Activated CD8-positive, alpha-beta memory T cell treated with anti-CD3 and anti-CD28 coated beads, Interleukin-2, amount 50 U/mL, for 4 hours (primary cell): ENCODE measurements at places on chromosomes 16 and 17.

GRCh38 chr17:28865946-28866752, 11.3 kb downstream of the ERAL1 start:
- no peak for DNase-seq

GRCh38 chr16:8872967-8873865, 4.4 kb upstream of the CARHSP1 start:
- DNase-seq = no peak

DNA sequence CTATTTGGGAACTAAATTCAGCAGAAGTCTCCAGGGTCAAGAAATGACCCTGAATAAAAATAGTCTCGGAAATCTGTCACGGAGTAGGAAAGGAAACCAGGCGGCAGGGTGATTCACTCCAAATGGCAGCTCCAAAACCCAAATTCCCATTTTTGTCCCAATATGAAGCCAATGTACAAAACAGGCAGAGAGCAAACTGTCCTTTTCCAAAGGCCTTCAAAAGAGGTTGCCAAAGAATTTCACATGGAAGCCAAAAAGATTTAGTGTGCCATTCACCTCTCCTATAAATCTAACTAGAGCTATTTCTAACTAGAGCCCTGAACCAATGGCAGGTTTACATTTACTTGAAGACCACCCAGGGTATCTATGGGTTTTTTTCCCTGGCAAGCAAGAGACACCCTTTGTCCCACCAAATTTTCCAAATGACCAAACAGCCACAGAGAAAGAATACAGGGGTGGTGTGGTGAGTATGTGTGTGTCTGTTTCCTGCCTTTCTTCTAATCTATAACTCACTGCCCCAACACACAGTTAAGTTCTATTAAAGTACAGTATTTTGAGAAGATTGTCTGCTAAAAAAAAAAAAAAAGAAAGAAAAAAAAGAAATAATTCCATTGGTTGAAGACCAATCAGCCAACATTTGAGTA, 6.8 kb downstream of the MYO1D start:
- DNase-seq = no peak

DNA sequence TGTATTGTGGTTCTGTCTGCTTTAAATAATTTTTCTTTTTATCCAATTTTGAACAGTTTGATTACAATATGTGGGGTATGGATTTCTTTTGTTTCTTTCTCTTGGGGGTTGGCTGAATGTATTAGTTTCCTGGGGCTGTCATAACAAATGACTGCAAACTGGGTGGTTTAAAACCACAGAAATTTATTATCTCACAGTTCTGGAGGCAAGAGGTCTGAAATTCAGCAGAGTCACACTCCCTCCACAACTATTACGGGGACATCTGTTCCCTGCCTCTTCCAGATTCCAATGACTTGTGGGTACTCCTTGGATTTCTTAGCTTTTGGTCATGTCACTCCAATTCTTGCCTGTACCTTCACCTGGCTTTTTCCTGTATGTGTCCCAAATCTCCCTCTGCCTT, 23.7 kb downstream of the COX11 start:
- no peak for DNase-seq

DNA sequence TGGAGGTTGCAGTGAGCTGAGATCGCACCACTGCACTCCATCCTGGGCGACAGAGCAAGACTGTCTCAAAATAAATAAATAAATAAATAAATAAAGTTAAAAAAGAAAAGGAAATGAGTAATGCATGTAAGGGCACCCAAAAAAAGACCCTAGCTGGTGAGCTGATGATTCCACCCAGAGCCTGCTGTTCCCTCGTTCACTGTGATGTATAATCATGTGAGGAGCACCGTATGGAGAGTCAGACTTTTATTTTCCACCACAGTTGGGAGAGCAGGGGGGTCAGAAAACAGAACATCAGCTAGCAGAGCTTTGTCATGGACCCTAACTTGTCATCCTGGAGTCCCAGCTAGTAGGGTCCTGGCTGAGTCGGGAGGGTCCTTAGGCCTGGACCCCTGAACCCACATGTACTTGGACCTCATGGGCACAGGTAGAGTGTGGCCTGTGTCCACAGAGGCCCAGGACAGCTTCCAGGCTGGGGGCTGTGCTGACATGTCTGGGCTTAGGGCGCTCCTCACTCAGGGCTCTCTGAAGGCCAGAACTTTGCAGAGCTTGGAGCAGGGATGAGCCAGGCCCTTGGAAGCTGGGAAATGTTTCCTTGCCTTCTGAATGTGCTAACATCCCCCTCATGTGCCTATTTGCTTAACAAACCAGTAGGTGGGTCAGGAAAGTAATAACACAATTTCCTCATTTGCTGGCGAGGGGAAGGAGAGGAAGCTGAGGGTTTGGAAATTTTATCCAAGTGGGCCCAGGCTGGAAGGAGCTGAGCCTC, 18.8 kb upstream of the LASP1NB start:
- DNase-seq = no peak

GRCh38 chr17:57612202-57613071, 132.7 kb downstream of the CCDC182 start:
- no peak for DNase-seq

- no peak for DNase-seq
These were observed 2.8 kb downstream of the CCL4 start for GRCh38 chr17:36106493-36106835.

GRCh38 chr16:48113471-48113870, 42.3 kb downstream of the ABCC12 start:
- DNase-seq = no peak

GRCh38 chr16:23222929-23223328, 40.4 kb downstream of the SCNN1G start:
- no peak for DNase-seq

DNA sequence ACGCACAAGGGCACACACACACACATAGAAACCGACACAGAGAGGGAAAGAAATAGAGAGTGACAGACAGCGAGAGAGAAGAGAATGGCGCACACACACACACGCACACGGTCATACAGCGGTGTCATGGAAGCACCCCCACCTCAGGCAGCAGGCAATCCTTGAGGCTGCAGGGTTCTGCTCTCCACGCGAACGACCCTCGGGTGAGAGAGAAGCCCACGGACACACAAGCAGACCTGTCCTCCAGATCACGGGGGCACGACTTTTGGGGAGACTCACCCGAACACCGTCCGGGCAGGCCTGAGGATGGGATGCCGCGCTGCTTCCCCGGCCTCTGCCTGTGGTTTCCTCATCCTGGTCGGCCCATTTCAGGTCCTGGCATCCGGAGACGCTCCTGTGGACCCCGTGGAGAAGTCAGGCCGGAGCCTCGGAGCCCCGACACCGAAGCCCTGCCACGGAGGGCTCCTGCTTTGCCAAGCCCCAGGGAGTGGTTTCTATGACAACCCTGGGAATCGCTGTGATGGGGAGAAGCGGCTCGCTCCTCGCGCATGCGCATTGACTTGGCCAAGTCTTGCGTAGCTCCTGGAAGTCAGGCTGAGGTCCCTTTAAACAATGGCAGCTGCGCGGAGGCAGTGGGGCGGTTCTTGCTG, 118.2 kb upstream of the KCNJ18 start:
- peak; percentile 32 for DNase-seq

DNA sequence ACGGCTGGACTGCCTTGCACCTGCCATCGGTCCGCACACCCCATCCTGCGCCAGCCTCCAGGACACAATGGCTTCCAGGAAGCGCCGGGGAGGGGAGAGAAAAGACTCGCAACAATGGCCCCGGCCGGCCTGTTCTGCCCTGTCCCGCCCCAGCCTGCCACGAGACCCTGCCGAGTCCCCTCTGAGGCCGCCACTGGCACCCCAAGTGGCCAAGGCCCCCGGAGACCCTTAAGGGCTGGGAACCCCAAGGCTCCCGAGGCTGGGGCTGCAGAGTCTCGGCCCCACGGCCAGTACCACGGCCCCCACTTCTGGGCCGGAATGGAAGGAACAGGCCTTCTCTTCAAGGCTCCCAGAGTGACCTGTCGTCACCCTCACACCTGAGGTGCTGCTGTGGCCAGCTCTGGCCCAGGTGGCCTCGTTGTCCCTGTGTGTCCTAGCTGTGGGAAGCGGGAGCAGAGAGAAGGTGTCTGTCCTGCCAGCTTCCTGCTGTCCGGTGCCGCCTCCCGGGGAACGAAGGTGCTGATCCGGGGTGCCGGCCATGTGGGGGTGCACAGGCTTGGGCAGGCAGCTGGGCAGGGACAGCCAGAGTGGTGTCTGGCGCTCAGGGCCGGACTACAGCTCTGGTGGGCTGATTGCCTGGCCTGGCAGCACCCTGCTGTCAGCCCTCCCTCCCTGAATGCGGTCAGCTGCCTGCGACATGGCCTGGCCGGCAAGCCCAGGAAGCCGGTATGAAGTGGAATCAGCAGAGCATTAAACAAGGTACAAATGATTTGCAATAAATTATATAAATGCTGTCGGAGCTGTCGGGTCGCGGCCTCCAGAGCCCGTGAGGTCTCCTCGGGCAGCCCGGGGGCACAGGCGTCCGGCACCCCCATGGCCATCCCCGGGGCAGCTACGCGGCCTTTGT, 8.2 kb upstream of the CACNA1H start:
- DNase-seq = no peak

DNA sequence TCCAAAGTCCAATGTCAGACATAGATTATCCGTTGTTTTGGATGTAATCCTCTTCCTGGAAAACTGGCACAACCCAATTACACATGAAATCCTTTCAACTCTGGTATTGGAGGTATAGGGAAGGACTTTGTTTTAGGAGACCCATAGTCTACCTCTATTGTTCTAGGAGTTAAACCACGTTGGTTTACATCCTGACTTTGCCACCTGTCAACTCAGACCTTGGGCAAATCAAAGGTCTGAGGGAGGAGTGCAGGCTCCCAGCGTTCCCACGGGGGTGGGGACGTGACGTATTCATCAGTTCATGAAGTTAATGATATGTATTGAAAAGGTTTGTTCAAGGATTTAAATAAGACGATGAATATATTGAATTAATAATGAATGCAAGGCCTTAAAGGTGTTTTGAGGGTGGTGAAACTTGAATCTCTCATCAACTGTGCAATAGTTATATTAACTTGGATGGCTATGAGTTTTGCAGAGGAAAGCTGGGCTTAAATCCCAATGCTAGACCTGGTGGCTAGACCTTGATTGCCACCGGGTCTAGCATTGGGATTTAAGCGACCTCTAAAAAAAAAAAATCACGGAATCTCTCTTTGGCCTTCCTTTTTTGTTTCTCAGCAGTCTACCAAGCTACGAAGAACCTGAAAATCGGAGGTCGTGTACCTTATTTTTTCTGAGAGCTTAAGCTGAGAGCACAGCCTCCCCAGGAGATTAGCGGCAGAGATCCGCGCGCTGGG, 744 bp upstream of the NF1 start:
- DNase-seq = no peak

GRCh38 chr16:75198135-75198600, 8.8 kb downstream of the CTRB2 start:
- no peak for DNase-seq

DNA sequence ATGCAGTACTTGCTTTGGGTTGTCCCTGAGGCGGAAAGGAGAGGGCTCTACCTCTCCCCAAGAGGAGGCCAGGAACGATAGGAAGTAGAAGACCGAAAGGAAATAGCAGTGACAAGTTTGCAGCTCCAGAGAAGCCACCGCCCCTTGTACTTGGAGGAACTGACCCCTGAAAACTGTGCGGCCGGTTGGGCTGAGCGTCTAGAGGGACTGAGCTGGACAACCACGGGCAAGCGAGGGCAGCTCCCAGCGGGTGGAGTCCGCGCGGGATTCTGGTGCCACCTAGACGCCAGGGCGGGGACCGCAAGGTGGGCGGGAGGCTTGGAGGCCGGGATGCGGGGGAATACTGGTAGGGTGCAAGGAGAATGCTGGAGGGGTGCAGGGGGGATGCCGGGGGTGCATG, 1.3 kb upstream of the SLC6A4 start:
- no peak for DNase-seq

DNA sequence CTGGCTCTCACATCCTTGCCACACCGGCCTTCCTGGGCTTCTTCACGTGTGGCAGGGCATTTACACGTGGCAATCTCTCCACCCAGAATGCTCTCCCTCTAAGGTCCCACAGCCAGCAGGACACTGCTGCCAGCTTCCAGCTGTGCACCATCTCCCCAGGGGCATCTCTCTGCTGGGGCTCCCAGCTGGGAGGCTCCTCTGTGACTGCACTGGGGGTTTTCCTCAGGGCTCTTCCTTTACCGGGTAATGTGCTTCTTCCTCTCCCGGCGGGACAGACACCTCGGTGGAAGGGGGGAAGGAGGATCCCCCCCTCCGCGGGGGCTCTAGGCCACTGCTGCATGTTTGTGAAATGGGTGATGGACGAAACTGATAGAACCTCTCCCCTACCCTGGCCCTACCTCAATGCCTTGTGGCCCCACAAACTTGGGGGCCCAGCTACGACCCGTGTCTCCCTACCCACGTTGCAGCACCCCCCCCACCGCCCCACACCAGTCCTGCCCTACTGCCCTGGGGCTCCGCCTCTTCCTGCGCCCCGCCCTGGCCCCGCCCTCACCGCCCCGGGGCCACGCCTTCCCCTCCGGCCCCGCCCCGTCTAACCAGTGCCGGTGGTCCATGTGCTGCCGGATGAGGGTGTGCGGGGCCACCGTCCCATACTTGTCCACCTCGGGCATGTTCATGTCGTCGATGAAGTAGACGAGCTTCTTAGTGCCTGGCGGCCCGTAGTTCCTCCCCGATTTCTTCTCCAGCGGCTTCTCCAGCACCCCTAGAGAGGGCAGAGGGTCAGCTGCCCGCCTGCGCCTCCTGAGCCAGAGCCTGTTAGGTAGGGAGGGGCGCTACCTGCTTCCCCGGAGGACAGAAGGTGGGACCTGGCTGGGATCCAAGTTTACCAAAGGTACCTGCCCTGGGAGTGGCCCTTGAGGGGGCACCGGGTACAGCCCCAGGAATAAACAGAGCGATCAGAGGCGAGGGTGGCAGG, 92.6 kb downstream of the DNAH17 start:
- peak; percentile 66 for DNase-seq

DNA sequence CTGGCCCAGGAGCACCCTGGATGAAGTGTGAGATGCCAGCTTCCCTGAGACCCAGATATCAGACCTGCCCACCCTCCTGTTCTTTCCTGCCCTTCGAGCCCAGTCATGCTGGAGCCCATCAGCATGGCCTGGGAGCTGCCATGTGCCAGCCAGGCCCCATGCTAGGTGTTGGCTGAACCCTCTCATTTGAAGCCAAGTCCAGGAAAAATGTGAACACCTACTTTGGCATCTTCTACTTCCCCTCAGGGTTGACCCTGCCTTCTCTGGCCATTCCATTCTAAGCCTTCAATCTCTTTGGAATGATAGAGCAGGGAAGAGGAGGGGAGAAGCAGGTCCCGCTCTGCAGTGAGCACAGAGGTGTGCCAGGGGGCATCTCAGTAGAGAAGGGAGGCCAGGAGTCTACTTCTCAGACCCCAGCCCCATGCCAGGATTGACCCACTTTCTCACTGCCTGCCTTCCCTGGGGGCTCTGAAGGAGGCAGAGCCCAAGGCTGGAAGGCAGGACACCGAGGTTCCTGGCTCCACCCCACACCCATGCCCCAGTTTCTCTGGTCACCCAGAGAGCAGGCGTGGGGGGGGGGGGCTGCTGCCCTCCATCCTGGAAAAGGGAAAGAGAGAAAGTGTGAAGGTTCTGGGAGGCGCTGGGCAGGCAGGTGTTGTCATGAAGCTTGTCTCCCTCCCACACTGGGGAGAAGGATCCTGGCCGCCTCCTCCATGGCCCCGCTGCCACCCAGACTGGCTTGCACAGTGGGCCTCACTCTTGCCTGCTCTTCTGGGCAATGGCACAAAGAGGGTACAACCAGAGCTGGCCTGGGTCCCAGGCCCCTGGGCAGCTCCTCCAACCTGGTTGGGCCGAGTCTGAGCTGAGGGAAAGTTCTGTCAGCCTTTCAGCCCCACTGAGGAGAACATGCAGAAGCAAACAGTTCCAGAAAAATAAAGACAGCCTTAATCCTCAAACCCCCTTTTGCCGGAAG, 9.3 kb downstream of the HDAC5 start:
- no peak for DNase-seq
